ENCODE measurements at places on chromosomes 2 and 18. TPM values are rescaled to one million over a fixed set of nuclear protein-coding genes. Genes with fewer than 3 reads are reported as not detected.
A peak's percentile ranks its signal among the peaks of the same experiment; 100 is the strongest.

- H3K4me3 ChIP-seq = no peak overlapping the region
- no peak for DNase-seq
- no peaks in the 10 kb centered on the region for H3K36me3 ChIP-seq
- no peaks in the 10 kb centered on the region for H3K27me3 ChIP-seq
- H3K4me1 ChIP-seq = peaks cover 13% of the 10 kb centered on the region
Observed at GRCh38 chr2:179234658-179235240, 29.9 kb downstream of the SESTD1 start.

GRCh38 chr2:104867813-104868504 lies 14.0 kb downstream of the POU3F3 start:
- H3K4me1 ChIP-seq = peaks cover 9% of the 10 kb centered on the region
- DNase-seq = no peak
- H3K27me3 ChIP-seq = peaks cover 89% of the 10 kb centered on the region
- H3K27ac ChIP-seq = no peak overlapping the region
- H3K36me3 ChIP-seq = no peaks in the 10 kb centered on the region
- H3K4me3 ChIP-seq = no peak overlapping the region

Gene CDK15
- total RNA-seq = not detected

GRCh38 chr2:176151442-176152287 lies at the start of gene HOXD4:
Gene HOXD4 (plus strand): TSS chr2:176151550. CDS start chr2:176151634, 84 bp downstream.
- H3K4me3 ChIP-seq = no peak within 1 kb of the TSS
- no peak within 1 kb of the TSS for H3K27ac ChIP-seq
- H3K4me1 ChIP-seq = peaks cover 18% of the 10 kb centered on the region
- no peaks in the 10 kb centered on the region for H3K36me3 ChIP-seq
- H3K27me3 ChIP-seq = peaks cover 85% of the 10 kb centered on the region

Gene LIPG
- total RNA-seq = 0.22 TPM

Gene ZBTB7C
- not detected for total RNA-seq

Gene MC4R
- total RNA-seq = not detected

Gene LAMA1
- not detected for total RNA-seq

Gene GRB14
- total RNA-seq = not detected

Gene KCNG3
- 0.19 TPM for total RNA-seq

Gene ACVR1C
- 3.6 TPM for total RNA-seq

GRCh38 chr2:203835892-203836800 lies 31.4 kb upstream of the CTLA4 start:
- H3K4me1 ChIP-seq = peaks cover 3% of the 10 kb centered on the region
- no peak overlapping the region for H3K4me3 ChIP-seq
- no peak for DNase-seq
- no peaks in the 10 kb centered on the region for H3K36me3 ChIP-seq
- H3K27me3 ChIP-seq = no peaks in the 10 kb centered on the region

DNA sequence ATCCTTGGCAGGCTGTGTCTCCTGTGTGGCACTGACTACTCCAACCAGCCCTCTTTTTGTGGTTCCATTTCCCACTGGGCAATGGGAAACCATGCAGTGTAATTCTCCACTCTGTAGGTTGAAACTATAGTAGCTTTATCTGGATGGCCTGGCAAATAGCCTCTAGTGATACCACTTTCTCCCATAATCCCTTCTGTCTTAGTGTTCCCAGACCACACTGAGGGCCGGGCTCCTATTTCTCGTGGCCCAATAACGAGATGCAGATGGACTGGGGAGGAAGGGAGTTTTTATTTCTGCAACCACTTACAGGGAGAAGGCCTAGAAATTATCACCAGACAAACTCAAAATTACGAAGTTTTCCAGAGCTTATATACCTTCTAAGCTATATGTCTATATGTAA lies 24.7 kb downstream of the SKA1 start:
- peaks cover 7% of the 10 kb centered on the region for H3K4me1 ChIP-seq
- no peak overlapping the region for H3K4me3 ChIP-seq
- no peak for DNase-seq
- H3K36me3 ChIP-seq = peaks cover 6% of the 10 kb centered on the region

- H3K4me1 ChIP-seq = no peaks in the 10 kb centered on the region
- H3K27ac ChIP-seq = no peak overlapping the region
- no peak for DNase-seq
- H3K36me3 ChIP-seq = no peaks in the 10 kb centered on the region
- H3K27me3 ChIP-seq = no peaks in the 10 kb centered on the region
- H3K4me3 ChIP-seq = no peak overlapping the region
Observed at GRCh38 chr2:138949517-138949916, 169.3 kb upstream of the NXPH2 start.

DNA sequence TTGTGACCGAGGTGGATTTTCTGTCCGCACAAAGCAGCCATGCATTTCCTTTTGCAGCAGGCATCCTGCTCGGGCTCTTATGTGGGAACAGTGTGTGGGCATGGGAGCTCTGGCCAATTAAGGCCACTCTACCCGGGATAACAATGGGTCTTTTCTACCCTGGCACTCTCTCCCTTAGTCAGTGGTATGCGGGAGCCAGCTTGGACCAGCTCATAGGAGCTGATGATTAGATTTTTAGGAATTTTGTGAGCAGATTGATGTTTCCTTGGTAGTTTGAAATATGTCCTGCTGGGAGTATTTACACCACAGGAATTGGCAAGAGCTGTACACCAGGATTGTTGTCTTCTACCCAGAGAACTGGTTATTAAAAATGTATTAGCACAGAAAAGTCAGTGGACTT lies 89.3 kb downstream of the SPP2 start:
- no peaks in the 10 kb centered on the region for H3K36me3 ChIP-seq
- no peak overlapping the region for H3K4me3 ChIP-seq
- no peak for DNase-seq
- peaks cover 27% of the 10 kb centered on the region for H3K4me1 ChIP-seq

Gene NEU4
- not detected for total RNA-seq

GRCh38 chr2:44894058-44894457 lies 47.4 kb upstream of the SIX3 start:
- H3K4me1 ChIP-seq = no peaks in the 10 kb centered on the region
- no peak overlapping the region for H3K27ac ChIP-seq
- H3K27me3 ChIP-seq = peaks cover 28% of the 10 kb centered on the region
- H3K4me3 ChIP-seq = no peak overlapping the region
- DNase-seq = peak; percentile 15

DNA sequence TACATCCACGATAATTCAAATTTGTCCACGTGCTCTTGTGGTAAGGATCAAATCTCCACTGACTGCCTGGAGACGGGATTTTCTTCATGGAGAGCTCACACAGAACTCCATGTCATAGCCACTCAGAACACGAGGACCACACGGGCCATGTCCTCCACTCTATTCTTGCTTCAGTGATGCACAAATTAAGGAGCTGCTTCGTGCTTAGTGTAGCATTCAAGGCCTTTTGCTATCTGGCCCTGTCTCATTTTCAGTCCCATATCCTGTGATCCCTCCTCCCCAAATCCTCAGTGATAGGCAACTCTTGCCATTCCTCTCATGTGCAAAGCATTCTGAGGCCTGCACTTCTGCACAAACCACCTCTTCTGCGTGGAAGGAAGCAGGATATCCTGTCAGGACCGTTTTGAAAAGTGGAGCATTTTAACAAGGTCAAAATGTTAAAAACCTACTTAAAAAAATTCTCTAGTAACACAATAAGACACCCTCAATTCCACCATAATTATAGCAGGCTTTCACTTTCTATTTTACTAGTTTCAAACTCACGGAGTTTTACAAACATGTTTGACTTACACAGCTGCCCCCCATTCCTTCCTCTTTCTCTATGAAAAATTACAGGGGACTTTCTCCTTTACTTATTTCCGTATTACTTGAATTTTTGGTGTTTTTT lies 35.2 kb downstream of the ST3GAL5 start:
- H3K36me3 ChIP-seq = peaks cover 12% of the 10 kb centered on the region
- no peaks in the 10 kb centered on the region for H3K27me3 ChIP-seq
- peak; percentile 61 for DNase-seq
- peaks cover 64% of the 10 kb centered on the region for H3K4me1 ChIP-seq
- peak overlapping the region; percentile 98 for H3K27ac ChIP-seq
- peak overlapping the region; percentile 74 for H3K4me3 ChIP-seq

- no peaks in the 10 kb centered on the region for H3K36me3 ChIP-seq
- no peak for DNase-seq
- H3K27me3 ChIP-seq = no peaks in the 10 kb centered on the region
Observed at GRCh38 chr2:136054856-136055255, 63.1 kb downstream of the CXCR4 start.

- no peak overlapping the region for H3K27ac ChIP-seq
- no peak for DNase-seq
Observed at GRCh38 chr18:61085761-61086160, 247.5 kb upstream of the CDH20 start.

DNA sequence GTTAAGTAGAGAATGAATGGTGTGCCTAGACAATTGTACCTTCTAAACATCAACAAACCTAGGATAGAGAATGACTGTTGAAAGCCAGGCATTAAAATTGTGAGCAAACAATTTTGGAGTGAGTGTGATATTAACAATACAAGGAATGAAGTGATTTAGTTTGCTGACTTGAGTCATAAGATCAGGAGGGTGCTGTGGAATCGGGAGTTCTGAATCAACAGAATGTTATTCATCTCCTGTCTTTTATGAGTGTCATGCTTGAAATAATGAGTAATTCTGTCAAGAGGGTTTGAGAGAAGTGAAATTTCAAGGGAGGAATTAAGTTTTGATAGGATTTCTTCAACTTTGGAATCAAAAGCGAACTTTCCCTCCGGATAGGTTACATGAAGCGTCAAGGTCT lies 214.4 kb upstream of the DSEL start:
- no peaks in the 10 kb centered on the region for H3K4me1 ChIP-seq
- H3K4me3 ChIP-seq = no peak overlapping the region
- H3K36me3 ChIP-seq = no peaks in the 10 kb centered on the region
- no peak for DNase-seq
- peaks cover 8% of the 10 kb centered on the region for H3K27me3 ChIP-seq

GRCh38 chr2:85694052-85695025 lies at the start of gene GNLY:
Gene GNLY (plus strand): TSS chr2:85694358. CDS start chr2:85694419, 61 bp downstream.
- H3K4me3 ChIP-seq = no peak within 1 kb of the TSS
- DNase-seq = no peak
- H3K27me3 ChIP-seq = no peaks in the 10 kb centered on the region

Gene ITM2C
- total RNA-seq = 13.6 TPM

Gene LCT
- 0.07 TPM for total RNA-seq

Gene HES6
- total RNA-seq = 3.1 TPM

DNA sequence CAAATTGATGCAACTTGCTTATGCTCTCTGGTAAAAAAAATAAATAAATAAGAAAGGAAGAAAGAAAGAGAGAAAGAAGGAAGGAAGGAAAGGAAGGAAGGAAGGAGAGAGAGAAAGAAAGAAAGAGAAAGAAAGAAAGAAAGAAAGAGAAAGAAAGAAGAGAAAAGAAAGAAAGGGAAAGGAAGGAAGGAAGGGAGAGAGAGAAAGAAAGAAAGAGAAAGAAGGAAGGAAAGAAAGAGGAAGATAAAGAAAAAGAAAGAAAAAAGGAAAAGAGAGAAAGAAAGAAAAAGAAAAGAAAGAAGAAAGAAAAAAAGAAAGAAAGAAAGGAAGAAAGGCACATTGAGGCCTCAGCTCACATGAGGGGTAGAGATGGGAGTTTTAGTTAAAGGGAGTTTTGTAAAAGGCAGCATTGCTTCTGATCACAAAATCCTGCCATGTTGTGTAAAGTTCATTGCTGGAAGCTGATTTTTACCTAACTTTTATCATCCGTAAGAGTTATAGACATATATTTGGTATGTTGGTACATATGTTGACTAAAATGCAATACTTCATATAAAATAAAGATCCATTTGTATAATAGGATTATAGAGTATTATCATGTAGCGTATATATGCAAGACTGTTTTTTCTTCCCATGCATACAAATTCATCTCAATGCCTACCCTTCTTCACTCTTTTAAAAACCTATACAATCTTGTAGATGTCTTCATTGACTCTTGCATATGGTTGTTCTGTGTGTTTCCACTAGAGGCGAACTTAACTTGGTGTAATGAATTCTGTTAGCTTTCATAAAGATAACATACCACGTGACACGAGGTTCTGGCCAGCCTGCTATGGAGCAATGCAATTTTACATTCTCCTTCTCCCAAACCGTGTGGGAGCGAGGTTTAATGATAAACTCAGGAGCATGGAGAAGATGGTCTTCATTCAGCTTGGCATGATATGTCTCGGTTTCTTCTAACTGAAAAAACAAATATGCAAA lies 32.8 kb downstream of the MYOM1 start:
- no peak overlapping the region for H3K4me3 ChIP-seq
- H3K36me3 ChIP-seq = peaks cover 5% of the 10 kb centered on the region
- H3K4me1 ChIP-seq = no peaks in the 10 kb centered on the region

- no peak overlapping the region for H3K27ac ChIP-seq
- no peaks in the 10 kb centered on the region for H3K4me1 ChIP-seq
- H3K27me3 ChIP-seq = peaks cover 13% of the 10 kb centered on the region
- H3K36me3 ChIP-seq = no peaks in the 10 kb centered on the region
Observed at GRCh38 chr18:23614413-23614812, 28.1 kb upstream of the NPC1 start.

DNA sequence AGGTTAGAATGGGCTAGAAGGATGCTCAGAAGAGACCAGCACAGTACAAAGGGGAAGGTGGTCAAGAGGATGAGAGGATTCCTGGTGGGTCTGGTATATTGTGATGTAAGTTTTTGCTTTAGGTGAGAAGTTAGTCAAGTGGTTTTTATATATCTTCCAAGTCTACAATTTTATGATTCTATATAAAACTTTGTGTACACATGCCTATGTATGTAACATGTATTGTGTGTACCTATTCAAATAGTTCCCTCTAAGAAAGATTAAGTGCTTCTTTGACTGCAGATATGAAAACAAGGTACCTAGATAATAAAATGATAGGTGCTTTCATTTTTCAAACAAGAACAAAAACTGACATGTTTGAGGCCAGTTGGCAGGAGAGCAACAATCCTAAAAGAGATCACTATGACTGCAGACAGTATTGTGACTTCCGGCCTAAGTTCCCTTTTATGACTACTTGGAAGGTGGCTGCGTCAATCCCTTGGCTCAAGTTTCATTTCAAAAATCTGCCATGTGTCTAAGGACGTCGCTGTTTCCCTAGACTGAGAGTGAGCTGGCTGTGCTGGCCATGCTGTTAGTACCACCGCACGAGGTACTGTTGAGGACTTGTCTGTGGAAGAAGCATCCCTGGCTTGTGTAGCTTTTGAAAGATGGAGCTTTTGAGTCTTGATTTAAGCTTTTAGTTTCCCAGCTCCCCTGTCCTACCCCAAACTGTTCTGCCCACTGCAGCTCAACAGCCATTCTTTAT lies 123.1 kb downstream of the PRPF40A start:
- H3K27me3 ChIP-seq = no peaks in the 10 kb centered on the region
- no peaks in the 10 kb centered on the region for H3K36me3 ChIP-seq
- H3K27ac ChIP-seq = no peak overlapping the region
- peaks cover 9% of the 10 kb centered on the region for H3K4me1 ChIP-seq

GRCh38 chr2:136486115-136486514 lies 279.2 kb upstream of the THSD7B start:
- no peaks in the 10 kb centered on the region for H3K4me1 ChIP-seq
- peaks cover 3% of the 10 kb centered on the region for H3K27me3 ChIP-seq
- no peak overlapping the region for H3K27ac ChIP-seq
- no peak for DNase-seq
- no peak overlapping the region for H3K4me3 ChIP-seq
